ENCODE measurements at places on chromosomes 6 and 20.

- no peak for DNase-seq
Measured at GRCh38 chr20:11457488-11457887, 460.2 kb upstream of the BTBD3 start.

DNA sequence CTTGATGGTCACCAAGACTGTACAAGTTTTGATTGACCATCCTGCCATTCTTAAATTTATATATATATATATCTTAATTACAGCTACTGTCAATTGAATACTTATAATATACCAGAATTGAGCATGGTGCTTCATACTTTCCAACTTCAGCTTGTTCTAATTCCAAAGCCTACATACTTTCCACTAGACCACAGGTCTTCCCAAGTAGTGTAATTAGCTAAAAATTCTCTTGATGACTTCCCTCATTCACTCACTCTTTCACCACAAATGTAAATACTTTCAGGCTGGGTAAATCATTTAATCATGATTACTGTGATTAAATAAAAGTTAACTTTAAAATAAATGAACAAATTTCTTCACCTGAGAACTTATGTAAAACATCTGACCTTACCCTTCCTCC is 3.4 kb downstream of the ASF1A start:
- no peak for DNase-seq

- DNase-seq: no peak
Measured at GRCh38 chr20:32466739-32467505, 108.8 kb downstream of the ASXL1 start.

GRCh38 chr6:21666201-21666691 is 72.7 kb downstream of the SOX4 start:
- no peak for DNase-seq

DNA sequence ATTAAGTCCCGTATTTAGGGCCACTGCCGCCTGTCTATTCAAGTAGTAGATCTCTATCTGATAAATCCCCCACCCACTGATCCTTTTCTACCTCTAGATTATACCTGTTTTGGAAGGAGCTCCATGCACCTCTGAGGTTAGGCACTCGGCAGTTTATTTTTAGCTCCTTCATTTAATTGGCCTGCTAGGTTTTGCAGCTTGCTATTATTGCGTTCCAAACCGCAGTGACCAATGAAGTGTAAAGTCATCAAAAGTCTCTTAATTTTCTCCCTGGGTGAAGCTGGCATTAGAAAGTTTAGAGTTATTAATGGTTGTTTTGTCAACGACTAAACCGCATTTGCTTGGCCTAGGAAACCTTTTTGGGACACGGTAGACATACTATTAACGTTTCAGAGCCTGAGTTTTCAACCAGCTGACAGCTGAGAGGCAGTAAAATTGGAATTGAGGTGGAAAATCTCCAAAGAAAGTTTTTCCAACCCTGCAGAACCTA is 60.0 kb downstream of the RFPL4B start:
- DNase-seq: no peak

DNA sequence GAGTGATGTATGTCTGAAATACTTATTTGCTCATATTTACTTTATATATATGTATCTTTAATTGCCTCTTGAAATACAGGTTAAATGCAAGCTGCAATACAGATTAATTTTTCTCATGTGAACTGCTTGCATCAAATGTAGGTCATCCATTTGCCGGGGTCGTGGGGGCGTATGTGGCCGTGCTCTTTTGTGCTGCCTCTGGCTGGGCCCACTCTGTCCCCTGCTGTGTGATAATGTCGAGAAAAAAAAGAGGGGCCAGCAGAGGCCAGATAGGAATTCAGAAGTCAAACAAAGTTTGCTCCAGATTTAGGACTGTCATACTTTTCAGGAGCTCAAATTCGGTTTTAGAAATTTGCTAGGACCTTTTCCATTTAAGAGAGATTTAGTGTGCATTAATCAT is 459.6 kb upstream of the SOX4 start:
- no peak for DNase-seq

DNA sequence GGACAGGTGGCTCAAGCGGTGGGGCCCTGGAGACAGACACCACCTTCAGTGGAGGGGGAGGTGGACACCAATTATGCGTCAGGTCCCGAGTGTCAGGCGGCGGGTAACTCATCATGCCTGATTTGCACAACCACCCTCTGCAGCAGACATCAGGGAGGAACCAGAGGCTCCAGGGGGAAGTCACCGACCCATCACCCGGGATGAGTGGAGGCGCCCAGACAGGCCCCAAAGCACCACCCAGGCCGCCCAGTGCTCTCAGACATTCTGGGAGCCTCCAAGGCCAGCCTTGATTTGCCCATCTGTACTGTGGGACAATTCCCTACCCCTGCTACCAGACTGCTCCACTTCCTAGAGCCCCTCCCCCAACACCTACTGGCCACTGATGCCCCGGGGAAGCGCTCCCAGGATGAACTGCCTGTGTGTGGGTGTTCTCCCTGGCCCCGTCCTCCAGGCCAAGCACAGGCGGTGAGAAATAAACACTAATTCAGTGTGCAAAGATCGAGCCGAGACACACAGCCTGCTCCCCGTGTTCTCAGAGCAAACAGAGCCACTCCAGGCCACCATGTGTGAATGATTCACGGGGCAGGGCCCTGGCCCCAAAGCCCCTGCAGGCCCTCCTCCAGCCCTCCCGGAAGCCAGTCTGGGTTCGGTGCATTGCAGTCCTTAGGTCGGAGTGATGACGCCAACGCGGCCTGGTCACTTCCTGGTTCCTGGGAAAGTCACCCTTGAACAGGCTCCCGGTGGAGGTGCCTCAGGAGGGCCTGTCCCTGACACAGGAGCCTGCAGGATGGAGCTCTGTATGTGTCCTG is 107.2 kb downstream of the ASXL1 start:
- DNase-seq: no peak

DNA sequence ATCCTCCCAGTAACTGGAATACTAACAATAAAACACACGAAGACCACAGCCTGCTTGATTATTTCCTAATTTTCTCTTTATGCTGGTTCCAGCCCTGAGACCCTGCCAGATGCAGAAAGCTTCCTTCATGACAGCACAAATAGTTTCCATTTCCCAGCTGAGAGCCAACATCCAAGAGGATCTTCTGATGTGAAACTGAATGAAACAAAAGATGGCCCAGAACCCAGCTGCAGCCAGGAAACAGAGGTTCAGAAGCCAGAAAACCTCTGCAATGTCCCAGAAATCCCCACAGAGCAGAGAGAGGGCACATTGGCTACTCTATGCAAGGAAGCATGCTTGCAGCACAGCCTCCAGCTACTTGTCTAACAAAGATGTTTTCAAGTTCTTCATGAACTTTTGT is 61.8 kb upstream of the PLEKHG1 start:
- DNase-seq: no peak

DNA sequence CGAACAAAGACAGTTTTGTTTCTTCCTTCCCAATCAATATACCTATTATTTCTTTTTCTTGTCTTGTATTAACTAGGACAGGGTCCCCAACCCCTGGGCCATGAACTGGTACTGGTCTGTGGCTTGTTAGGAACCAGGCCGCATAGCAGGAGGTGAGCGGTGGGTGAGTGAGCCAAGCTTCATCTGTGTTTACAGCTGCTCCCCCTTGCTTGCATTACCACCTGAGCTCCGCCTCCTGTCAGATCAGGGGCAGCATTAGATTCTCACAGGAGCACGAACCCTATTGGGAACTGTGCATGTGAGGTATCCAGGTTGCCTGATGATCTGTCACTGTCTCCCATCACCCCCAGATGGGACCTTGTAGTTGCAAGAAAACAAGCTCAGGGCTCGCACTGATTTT is 151.9 kb downstream of the CDKAL1 start:
- no peak for DNase-seq

- DNase-seq: no peak
Measured at GRCh38 chr6:170135821-170136471, 154.9 kb downstream of the DLL1 start.

- no peak for DNase-seq
Measured at GRCh38 chr6:28165563-28165962, 23.9 kb downstream of the ZKSCAN8 start.

Measured in NCI-H1048 (cell line).